D721Med (cell line): ENCODE measurements at places on chromosomes 12 and 14.

- DNase-seq, result no peak
Measured at GRCh38 chr12:77349689-77350370, 284.5 kb upstream of the E2F7 start.

- DNase-seq, result no peak
Measured at GRCh38 chr14:95814363-95815225, 62.0 kb upstream of the TUNAR start.

- DNase-seq, result no peak
Measured at GRCh38 chr14:69982886-69983285, 103.7 kb downstream of the SMOC1 start.

GRCh38 chr12:78375461-78375860 lies 489.1 kb upstream of the SYT1 start:
- DNase-seq, result no peak

GRCh38 chr14:29144621-29145020 lies 378.0 kb downstream of the FOXG1 start:
- no peak for DNase-seq

DNA sequence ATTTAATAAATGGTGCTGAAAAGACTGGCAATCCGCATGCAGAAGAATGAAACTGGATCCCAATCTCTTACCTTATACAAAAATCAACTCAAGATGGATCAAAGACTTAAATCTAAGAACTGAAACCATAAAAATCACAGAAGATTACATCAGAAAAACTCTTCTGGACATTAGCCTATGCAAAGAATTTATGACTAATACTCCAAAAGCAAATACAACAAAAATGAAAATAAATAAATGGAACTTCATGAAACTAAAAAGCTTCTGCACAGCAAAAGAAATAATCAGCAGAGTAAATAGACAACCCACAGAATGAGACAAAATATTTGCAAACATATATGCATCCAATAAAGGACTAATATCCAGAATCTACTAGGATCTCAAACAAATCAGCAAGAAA lies 14.3 kb upstream of the CLEC1A start:
- no peak for DNase-seq

- no peak for DNase-seq
Measured at GRCh38 chr14:25010471-25010870, 39.5 kb downstream of the STXBP6 start.

- no peak for DNase-seq
Measured at GRCh38 chr12:53887006-53887405, 51.6 kb upstream of the HOXC13 start.

- DNase-seq, result no peak
Measured at GRCh38 chr12:98745578-98746391, 100.7 kb downstream of the APAF1 start.

DNA sequence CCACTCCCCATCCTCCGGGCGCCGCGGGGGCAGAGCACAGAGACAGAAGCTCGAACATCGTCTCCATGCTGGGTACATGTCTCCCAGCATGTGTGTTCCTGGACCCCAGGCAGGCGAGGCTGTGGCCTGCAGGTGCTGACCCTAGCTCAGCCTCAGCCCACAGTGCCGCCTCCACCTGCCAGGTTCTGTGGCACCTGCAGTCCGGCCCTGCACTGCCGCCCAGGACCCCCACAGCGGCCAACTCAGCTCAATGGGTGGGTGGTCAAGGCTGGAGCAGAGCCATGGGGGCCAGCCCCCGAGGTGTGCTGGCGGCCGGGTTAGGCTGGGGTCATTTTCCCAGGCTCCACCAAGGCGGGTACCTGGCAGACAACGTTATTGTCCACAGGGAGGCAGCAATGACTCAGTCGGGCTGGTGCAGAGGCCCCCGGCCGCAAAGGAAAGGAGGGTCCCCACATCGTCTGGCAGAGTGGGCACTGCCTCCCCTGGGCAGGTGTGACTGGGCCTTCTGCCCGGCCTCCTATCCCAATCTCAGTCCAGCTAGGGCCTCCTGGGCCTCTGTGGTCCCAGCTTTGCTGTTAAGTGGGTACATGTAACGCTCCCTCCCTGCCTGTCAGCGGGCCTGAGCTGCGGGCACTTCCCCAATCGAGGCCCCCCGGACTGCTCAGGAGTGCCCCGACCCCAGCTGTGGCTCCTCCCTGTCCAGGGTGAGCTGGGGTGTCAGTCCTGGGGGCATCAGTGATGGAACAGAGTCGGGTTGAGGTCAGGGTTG lies 20.2 kb upstream of the NUDT14 start:
- DNase-seq, result no peak

DNA sequence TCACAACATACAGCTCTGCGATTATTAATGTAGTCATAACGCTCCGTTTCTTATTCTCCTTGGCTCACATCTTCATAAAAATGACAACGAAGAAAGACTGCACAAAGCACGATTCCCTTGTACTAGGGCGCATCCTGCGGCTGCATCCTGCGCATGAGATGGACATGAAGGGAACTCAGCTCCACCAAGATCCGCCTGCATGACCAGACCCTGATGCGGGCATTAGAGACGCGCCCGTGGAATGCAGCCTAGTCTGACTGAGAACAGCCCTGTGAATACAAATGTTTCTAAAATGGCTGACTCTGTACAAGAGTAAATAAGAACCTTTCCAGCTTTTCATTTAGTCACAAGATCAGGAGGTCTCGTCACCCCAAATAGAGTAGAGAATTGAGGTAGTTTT lies 422.2 kb downstream of the NOVA1 start:
- no peak for DNase-seq

DNA sequence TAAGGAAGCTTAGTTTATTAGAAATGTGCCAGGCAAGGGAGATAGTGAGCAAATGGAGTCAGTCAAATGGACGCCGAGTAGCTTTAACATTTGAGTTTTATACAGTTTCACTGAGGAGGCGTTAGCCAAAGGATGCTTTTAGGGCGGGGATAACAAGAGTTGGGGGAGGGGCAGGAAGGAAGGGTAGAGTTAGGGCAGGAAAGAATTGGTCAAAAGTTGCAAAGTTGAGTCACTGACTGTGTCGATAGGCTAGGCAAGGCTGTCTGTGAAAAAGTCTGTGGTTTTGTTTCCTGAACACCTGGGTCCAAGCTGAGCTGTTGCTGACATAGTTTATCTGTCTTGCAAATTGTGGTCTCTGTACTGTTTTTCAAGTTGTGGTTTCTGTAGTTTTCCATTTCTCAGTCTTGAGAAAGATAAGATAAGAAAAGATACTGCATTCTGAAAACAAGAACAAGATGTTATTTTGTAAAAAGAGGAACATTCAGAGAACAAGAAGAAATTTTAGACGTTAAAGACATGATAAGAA lies 62.6 kb upstream of the RESF1 start:
- no peak for DNase-seq

- no peak for DNase-seq
Measured at GRCh38 chr14:67345583-67345982, 14.0 kb downstream of the ATP6V1D start.

DNA sequence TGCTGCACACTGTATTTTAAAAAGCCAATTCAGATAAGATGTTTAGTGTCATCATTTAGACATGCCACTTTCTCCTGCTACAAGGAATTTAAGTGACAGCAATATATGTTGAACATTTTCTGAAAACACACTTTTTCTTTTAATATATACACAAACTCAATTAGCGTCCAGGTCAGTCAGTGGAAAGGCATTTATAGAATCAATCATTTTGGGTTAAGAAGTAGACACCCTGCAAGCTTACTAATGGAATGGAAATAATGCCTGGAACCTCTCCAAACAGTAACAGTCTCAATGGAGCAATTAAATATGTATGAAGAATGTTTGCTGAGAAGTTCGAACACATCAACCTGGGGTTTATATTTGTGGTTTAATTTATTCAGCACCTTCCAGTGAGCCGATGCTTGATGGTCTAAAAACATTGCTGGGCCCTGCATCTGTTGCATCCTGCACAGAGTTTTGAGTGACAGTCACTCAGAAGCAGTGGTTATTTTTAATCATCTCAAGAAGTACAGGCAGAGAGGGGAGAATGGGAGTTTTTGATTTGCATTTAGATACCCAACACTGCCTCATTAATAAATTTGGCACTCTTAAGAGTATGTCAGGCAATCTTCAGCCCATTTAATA lies 410.7 kb downstream of the TMEM117 start:
- no peak for DNase-seq

DNA sequence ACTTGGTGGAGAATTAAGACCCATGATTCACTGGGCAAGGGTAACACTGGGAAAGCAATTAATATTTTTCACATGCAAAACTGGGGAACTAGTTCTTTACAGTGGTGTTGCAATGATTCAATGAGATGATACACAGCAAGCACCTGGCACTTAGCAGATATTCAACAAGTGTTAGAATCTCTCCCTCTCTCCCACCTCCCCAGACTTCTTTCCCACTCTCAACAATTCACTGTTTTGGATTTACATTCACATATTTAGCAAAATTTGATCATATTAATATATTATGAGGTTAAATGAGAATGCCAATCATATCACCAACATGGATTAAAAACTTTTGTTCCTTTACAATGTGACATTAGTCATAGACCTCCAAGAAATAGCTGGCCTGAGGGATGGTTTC lies 223.1 kb upstream of the GRIP1 start:
- no peak for DNase-seq

DNA sequence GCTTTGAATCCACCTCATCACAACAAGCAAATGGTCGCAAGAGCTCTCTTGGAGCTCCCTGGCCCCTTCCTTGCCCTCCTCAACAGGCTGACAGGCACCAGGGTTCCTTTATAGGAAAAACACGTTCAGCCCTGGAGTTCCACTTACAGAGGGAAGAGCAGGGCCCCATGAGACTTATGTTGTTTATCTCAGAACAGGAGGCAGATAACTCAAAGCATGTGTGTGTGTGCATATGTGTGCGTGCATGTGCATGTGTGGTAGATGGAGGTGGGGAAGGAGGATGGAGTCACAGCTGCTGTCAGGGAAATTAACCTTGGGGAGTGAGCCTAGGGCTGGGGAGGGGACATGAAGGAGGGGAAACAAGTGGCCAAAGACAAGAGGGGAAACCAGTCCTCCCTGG lies 138.1 kb downstream of the DPF3 start:
- DNase-seq, result no peak

- no peak for DNase-seq
Measured at GRCh38 chr14:75705014-75705413, 44.0 kb downstream of the TTLL5 start.

- DNase-seq, result no peak
Measured at GRCh38 chr14:105578070-105578469, 51.7 kb downstream of the TMEM121 start.

GRCh38 chr12:122052285-122052684 lies 26.3 kb upstream of the MLXIP start:
- DNase-seq, result no peak

- peak; percentile 8 for DNase-seq
Measured at GRCh38 chr14:23359722-23360447, 5.1 kb downstream of the EFS start.

DNA sequence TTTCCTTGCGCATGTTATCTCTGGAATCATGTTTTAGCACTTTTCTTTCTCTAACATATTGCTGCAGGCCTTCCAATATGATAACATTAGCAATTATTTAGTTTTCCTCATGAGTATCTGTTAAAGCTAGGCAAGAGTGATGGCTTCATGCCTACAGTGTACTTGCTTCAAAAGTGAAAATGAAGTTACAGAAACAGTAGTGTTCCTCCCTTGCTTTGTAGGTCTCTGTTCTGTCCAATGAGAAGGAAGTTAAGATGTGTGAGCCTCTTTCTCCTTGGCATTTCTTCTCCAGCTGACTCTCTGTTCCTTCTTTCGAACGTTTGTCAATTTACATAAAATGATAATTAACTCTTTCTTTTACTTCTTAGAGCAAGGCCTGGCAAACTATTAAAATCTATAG lies 22.2 kb downstream of the LRRIQ1 start:
- no peak for DNase-seq

DNA sequence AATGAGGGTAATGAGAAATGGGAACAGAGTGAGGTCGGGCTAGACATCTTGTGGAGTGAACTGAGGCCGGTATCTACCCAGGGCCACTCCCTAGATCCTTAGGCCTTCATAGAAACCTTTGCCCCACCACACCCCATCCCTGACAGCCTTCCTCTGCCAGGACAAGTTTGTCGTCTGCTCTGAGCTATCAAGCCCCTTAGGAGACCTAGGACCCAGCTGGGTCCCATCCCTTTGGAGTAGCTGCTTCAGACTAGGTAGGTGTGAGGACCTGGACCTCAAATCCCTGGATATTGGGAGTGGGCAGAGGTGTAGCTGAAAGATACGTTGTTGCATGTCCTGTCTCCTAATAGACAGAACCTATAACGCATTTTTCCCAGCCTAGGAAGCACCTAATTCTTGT lies at the start of gene TMEM253:
TMEM253 (plus strand) TSS at position 136 of the 400 bp plus-strand sequence. CDS start 278 bp downstream, outside the sequence.
- DNase-seq, result no peak

- no peak for DNase-seq
Measured at GRCh38 chr14:37091651-37092050, 80.8 kb downstream of the SLC25A21 start.

GRCh38 chr12:15216036-15216889 lies 5.0 kb downstream of the RERG start:
- no peak for DNase-seq

- no peak for DNase-seq
Measured at GRCh38 chr12:101609198-101609597, 14.4 kb downstream of the MYBPC1 start.
